ENCODE measurements at places on chromosomes 1 and 21.
A peak's percentile ranks its signal among the peaks of the same experiment; 100 is the strongest.

GRCh38 chr1:24202987-24203386 lies 15.9 kb upstream of the IFNLR1 start:
- no peak for DNase-seq

DNA sequence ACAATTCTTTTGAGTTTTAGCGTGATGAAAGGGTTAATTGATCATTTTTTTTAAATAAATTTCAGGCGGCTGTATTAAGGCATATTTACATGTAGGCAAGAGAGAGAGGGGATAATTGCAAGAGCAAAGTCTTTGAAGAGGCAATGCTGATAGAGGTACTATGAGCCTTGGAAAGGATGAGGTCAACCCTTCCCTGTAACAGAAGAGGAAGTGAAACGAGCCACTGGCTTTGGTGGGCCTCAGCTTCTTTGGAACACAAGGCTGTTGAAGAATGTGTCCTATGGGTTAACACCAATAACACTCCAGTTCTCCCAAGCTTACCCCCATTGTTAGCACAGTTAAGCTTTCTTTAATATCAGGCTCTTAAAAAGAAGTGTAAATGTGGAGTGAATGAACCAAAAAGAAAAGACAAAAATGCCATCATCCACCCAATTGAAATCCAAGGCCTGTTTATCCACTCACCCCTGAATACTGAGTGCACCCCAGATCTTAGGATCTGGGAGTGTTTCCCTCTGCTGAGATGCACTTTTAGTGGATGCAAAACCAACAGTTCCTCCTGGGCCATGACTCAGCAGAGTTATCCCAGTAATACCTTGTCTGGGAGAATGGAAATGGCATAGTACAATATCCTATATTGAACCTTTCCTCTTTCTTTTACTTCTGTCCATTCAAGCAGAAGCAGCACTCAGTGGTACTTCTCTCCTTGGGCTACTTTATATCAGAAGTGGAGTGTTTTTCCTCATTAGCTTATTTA lies 216.4 kb downstream of the SLC44A5 start:
- DNase-seq: no peak

DNA sequence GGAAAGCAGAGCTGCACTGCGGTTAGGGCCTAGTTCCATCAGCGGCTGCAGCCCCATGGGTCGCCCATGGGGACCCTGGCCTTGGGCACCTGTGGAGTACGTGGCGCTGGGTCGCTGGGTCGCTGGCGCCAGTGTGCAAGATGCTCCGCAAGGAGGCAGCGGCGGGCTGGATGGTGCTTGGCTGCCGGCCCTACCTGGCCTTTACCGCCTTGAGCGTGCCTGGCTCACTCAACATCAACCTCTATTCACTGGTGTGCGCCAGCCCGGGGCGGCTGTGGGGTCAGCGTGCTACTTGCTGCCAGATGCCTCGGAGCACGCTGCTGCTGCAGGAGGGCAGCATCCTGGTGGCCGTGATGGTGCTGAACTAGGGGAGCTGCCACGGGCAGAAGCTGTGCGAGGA lies 85.1 kb upstream of the RHOU start:
- no peak for DNase-seq

- peak; percentile 27 for DNase-seq
Measured at GRCh38 chr1:169105434-169106094, 926 bp upstream of the ATP1B1 start.

- no peak for DNase-seq
Measured at GRCh38 chr1:161311595-161312181, 1.9 kb upstream of the MPZ start.

- DNase-seq: no peak
Measured at GRCh38 chr1:113027449-113027848, 45.5 kb upstream of the LRIG2 start.

GRCh38 chr1:44237721-44238457 lies 24.6 kb downstream of the DMAP1 start:
- no peak for DNase-seq

- DNase-seq: no peak
Measured at GRCh38 chr1:202214089-202214843, 20.7 kb downstream of the LGR6 start.

DNA sequence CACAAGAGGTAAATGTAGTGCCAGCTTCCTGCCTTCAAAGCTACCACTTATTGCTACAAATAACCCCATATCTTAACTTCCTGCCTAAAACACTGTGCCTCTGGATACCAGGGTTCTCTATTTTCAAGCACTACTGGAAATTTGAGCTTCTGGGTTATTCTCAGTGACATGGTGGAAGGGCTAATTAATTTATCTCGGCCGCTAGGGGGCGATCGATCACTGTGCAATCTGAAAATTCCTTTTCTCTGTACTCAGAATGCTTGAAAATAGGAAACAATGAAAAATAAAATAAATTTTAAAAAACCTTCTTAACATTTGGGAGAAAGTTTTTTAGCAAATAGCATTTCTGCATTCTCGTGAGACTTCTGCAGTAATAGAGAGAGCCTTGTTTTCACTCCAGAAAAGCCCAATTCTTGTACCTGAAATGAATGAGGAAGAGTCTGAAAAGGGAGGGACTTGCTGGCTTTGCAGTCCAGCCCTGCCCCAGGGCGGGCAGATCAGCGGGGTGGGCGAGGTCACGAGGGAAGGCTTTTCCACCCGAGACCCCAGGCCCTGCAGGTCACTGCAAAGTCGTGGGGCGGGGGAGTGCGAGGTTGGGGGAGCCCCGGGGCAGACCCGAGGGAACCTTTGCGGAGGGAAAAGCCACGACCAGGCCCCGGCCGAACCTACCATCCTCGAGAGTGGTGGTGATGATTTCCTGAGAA lies 276.7 kb downstream of the PCP4 start:
- peak; percentile 1 for DNase-seq

DNA sequence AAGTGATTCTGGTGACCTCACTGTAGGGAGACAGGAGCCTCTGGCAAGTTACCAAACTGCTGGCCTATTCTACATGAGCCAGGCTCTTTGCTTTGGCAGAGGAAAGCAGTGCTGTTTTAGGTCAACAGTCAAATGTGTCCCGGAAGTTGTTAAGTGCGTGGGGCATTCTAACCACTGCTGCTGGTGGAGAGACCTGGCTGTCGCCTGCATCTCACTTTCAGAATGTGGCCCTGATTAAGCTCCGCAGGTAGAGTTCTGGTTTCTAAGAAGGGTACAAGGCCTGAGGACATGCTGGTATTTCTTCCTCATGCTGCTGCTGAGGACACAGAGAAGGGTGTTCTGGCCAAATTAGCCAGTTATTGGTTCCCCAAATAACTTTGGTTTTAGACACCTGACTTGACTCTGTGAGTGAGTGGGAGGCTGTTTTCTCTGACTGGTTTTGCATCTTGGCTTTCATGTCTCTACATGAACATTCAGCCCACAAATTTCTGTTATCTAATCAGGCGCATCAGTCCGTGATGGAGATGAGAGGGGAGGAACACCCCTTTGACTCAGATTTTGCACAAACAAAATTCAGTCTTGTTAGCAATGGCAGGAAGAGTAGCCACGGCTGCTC lies 120.8 kb downstream of the LMO4 start:
- no peak for DNase-seq

DNA sequence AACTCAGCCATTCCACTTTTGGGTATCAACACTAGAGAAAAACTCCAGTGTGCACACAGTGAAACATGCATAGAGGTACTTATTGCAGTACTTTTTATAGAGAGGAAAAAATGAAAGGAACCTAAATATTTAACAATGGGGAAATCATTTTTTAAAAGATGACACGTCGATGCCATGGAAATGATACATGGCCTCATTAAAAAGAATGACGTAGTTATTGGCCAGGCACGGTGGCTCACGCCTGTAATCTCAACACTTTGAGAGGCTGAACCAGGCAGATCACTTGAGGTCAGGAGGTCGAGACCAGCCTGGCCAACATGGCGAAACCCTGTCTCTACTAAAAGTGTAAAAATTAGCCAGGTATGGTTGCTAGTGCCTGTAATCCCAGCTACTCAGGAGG lies 42.5 kb downstream of the MATN1 start:
- DNase-seq: no peak

DNA sequence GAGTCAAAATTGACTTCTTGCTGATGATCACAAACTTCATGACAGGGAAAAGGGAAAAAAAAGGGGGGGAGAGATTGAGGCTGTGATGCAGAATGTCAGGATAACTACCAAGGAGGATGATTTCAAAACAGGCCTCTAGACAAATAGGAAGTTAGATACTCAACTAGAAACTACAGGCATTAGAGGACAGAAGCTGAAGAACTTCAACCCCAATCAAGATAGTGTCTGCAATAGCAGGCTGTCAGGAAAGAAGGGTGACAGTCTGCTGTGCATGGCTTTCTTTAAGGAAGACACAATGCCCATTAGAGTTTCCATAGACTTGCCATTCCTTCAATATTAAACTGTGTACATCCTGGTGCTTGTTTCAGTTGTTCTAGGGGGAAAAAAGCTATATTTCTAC lies 257.2 kb downstream of the TTLL7 start:
- no peak for DNase-seq

DNA sequence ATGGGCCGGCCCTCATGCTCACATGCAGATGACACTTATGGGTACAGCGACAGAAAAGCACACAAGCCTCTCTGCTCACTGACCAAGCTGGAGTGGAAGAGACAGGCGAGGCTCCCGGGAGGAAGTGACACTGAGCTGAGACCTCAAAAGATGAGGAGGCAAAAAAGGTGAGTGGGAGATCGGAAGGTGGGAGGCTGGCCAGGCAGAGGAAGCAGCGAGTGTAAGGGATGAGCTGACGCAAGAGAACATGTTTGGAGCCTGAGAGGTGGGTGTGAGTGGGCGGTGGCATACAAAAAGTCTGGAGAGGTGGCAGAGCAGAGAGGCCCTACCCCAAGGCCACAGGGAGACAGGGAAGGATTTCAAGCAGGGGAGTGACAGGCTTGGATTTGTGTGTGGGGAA lies 18.2 kb upstream of the CDCP2 start:
- DNase-seq: no peak

Measured in HL-60 (cell line).